Activated T-cell treated with anti-CD3 and anti-CD28 coated beads, Interleukin-2, amount 50 U/mL, for 72 hours (primary cell): ENCODE measurements at places on chromosomes 4 and X. TPM values are rescaled to one million over a fixed set of nuclear protein-coding genes. Genes with fewer than 3 reads are reported as not detected.

WAS gene
- 83.9 TPM for total RNA-seq

SLC38A5 gene
- total RNA-seq = 78.8 TPM

WDR17 gene
- 0.63 TPM for total RNA-seq

ADGRL3 gene
- not detected for total RNA-seq

MTCP1 gene
- 33.1 TPM for total RNA-seq

- no peak for DNase-seq
Measured at GRCh38 chrX:10415306-10416001, 204.9 kb downstream of the MID1 start.

DNA sequence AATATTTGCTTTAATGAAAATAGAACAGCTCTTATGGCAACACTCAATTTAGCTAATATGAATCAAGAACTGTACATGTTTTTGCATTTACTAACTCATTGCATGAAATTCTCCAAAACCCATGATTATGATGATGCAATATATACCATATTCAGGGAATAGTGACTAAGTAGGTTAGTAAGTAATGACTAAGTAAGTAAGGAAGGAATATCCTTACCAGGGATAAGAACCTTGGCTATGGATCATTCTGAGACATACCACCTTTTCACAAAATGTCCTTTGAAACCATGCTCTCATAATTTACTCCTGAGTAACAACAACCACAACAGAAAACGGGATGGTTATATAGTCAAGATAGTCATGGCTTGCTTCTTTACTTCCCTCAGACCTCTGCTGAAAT is 1513.0 kb downstream of the STIM2 start:
- no peak for DNase-seq

GRCh38 chr4:42914937-42915336 is 22.4 kb downstream of the GRXCR1 start:
- no peak for DNase-seq

- no peak for DNase-seq
Measured at GRCh38 chrX:116267511-116268040, 97.0 kb downstream of the AGTR2 start.

DNA sequence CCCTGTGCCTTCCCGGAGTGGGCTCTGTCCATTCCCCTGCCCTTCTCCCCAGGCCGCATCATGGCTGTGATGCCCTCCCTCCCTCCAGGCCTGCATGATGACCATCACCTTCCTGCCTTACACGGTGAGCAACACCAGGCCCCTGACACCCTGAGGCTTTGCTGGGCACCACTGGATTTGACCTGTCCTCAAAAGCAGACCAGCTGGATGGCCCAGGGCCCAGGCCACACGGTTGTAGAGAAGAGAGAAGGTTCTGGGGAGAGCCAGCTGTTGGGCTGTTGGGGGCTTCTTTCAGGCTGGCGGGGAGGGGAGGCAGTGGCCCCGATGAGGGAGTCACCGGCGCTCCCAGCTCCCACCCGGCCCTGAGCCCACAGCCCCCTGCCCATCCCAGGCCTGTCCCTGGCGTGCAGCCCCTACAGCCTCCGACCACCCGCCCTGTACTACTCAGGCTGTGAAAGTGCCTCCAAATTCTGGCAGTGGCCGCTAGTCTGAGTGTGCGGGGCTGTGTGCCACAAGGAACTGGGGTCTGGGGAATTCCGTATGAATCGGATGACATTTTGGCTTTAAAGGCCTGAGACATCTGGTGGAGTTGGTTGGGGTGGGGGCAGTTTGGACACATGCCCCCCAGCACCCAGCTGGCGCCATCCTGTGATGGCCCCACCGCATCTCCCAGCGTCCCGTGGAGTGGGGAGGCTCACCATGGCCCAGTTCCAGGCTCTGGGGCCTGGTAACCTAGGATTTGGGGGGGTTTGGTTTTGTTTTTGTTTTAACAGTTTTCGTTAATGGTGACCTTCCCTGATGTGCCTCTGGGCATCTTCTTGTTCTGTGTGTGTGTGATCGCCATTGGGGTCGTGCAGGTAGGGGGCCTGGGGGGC is 19.6 kb downstream of the TMEM175 start:
- DNase-seq = no peak

- no peak for DNase-seq
Measured at GRCh38 chr4:78818530-78819079, 42.5 kb downstream of the BMP2K start.

DNA sequence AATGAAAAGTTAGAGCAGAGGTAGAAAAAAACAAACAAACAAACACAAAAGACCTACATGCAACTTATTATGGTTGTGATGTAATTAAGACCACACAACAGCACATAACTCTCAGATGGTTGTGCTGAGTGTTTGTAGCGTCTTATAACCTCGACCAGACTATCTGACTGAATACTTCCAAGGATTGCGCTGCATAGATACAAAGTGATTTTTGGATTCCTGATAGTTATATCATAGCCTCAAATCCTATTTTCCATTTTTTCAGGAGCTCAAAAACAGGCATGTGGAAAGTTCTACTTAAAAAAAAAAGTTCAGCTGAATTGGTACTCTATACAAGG is 236.1 kb downstream of the SPRY1 start:
- DNase-seq = no peak
